ENCODE measurements at places on chromosomes 12 and 14.

GRCh38 chr14:100472094-100472455, 115.1 kb downstream of the BEGAIN start:
- no peak for DNase-seq

DNA sequence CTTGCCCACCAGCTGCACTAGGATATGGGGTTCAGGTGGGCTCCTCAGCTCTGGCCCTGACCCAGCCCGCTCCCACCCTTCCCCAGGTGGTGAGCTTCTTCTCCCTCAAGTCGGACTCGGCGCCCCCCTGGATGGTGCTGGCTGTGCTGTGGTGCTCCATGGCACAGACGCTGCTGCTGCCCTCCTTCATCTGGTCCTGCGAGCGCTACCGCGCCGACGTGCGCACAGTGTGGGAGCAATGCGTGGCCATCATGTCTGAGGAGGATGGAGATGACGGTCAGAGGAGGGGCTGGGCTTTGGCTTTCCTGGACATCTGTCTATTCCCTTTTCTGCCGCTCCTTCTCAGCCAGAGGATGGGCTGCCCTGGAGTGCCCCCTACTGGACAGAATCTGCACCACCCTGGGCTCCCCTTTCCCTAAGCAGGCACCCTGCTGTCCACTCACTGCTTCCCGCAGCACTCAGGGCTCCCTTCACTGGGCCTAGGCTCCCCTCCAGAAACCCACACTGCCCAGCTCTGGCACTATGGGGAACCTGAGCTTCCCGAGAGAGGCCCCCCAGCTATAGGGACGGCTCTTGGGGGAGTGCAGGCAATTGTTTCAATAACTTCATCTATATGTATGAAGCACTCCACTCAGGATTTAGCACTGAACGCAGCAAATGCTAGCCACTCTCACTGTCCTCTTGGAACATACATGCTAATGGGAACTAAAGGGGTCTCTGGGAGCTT, 2.6 kb upstream of the P3H3 start:
- DNase-seq: peak; percentile 95

GRCh38 chr12:62332598-62332997, 72.4 kb downstream of the USP15 start:
- no peak for DNase-seq

- no peak for DNase-seq
Observed at GRCh38 chr12:46367351-46368029, 5.1 kb downstream of the SLC38A2 start.

DNA sequence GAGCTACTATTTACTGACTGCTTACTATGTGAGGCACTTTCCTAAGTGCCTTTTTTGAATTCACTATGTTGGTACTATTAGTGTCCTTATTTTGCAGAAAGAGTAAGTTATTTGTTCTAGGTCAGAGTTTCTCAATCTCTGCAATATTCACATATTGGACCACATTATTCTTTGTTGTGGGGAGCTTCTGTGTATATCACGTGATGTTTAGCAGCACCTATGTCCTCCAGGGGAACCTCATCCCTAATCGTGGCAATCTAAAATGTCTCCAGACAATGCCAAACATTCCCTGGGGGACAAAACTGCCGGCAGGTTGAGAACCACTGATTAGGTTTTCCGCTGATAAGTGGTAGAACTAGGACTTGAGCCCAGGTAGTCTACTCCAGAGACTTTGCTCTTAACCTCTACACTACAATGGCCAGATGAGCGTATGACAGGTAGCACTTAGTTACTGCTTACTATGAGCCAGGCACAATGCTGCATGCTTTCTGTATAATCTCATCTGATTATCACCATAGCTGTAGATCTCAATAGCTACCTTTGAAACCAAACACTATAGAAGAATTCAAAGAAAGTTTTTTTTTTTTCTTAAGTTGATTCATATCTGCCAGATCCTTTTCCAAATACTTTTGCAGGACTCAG, 38.9 kb downstream of the NELL2 start:
- DNase-seq: no peak

DNA sequence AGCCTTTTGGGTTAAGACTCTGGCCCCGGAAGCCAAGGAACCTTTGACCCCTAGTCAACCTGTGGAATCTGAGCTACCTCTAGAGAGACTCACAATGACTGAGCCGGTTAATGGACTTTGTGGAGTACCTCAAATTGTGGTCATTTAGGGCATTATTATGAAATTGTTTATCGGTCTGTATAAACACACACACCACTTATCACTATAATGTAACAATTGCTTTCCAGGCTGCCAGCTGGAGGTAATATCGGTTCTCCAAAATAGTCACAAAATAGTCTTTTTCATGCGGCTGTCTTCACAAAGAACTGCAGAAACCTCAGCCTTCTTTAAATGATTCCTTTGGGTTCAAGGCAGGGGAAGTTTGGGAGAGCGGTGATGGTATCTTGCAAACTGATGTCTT, 144.2 kb downstream of the DACT1 start:
- DNase-seq: no peak

- no peak for DNase-seq
Observed at GRCh38 chr12:44827832-44828438, 48.2 kb downstream of the NELL2 start.

DNA sequence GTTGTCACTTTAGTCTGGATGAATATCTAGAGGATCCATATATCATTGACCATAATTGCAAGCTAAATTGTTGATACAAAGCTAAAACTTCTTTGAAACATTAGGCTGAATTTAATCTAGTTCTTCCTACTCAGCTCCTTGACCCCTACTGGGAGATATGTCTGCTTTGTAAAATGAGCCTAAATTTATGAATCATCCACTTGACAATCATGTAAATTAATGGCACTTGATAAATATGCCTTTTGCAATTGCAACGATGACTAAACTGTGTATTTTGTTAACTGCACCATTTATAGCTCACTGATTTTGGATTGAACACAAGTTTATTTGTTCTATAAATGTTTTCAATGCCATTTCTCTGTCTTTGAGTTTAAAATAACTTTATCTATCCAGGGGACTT, 1616.5 kb upstream of the FLRT2 start:
- DNase-seq: no peak

- DNase-seq: no peak
Observed at GRCh38 chr12:50249464-50250182, 33.7 kb downstream of the LIMA1 start.

DNA sequence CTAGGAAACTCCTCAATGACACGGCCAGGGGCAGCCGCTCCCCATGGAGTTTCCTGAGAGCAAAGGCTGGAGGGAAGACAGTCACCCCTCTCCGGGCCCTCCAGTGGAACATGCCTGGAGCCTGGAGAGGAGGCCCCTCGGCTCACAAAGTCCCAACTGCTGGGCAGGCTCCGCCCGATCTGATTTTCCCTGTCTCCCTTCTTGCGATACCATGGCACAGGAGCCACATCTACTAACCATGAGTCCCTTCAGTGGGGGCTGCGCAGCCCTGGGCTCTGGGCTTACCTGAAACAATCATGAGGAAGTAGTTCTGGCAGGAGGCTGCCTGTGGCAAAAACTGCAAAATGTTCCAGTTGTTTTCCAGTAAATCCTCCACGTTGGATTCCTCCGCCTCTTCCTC, 15.3 kb downstream of the P2RX2 start:
- DNase-seq: no peak

All from activated CD8-positive, alpha-beta memory T cell treated with anti-CD3 and anti-CD28 coated beads for 24 hours (primary cell).